ENCODE measurements at places on chromosomes 1 and 21.

DNA sequence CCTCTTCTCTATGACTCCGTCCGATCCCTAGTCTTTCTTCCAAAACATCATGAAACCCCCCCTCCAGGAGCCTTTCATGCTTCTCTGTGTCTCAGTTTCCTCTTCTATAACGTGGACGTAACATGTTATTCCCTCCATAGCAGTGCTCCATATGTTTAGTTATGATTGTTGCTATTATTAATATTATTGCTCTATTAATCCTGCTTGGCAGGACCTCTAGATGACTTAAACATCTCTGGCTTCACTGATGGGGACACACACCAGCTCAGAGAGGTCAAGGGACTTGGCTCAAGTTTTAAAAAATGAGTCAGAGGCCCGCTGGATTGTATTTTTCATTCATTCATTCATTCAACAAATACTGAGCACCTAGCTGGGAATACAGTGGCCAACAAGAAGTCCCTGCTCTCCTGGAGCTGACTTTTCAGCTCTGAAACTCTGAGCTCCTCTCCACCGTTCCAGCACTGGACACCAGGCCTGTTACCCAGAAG is 404 bp upstream of the CPLANE2 start:
- peak overlapping the region; percentile 78 for H3K4me3 ChIP-seq
- peaks cover 13% of the 10 kb centered on the region for H3K4me1 ChIP-seq
- no peaks in the 10 kb centered on the region for H3K36me3 ChIP-seq
- DNase-seq, result no peak

GRCh38 chr1:3787349-3787715 is 9.0 kb downstream of the LRRC47 start:
- H3K36me3 ChIP-seq, result peaks cover 51% of the 10 kb centered on the region
- H3K27me3 ChIP-seq, result no peaks in the 10 kb centered on the region
- DNase-seq, result no peak
- H3K4me1 ChIP-seq, result no peaks in the 10 kb centered on the region

GRCh38 chr1:17108360-17108759 is 10.9 kb downstream of the PADI2 start:
- H3K36me3 ChIP-seq, result no peaks in the 10 kb centered on the region
- H3K4me3 ChIP-seq, result no peak overlapping the region
- no peak overlapping the region for H3K27ac ChIP-seq
- DNase-seq, result no peak

- no peaks in the 10 kb centered on the region for H3K36me3 ChIP-seq
- H3K27ac ChIP-seq, result no peak overlapping the region
- H3K4me1 ChIP-seq, result no peaks in the 10 kb centered on the region
- no peak for DNase-seq
Measured at GRCh38 chr1:241423541-241424479, 66.8 kb upstream of the RGS7 start.

DNA sequence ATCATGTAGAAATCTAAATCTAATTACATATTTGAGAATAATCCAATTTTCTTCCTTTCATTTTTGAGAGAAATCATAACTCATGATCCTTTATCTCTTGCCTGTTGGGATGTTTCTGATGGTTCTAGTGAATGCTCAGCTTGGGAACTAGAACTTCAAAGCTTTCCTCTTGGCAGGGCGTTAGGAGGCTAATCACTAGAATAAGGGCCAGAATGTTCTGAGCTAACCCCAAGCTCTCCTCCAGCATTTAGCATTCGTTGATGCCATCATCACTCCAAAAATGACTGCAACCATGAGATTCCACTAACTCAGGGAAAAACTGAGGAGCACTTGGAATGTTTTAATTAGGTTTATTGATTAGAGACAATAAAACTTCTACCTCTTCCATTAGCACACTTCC is 93.9 kb upstream of the DPT start:
- H3K4me3 ChIP-seq, result no peak overlapping the region
- H3K27me3 ChIP-seq, result no peaks in the 10 kb centered on the region
- H3K27ac ChIP-seq, result no peak overlapping the region
- H3K4me1 ChIP-seq, result no peaks in the 10 kb centered on the region
- DNase-seq, result no peak

- H3K27ac ChIP-seq, result no peak overlapping the region
- no peak overlapping the region for H3K4me3 ChIP-seq
- DNase-seq, result no peak
- H3K4me1 ChIP-seq, result no peaks in the 10 kb centered on the region
- no peaks in the 10 kb centered on the region for H3K36me3 ChIP-seq
- no peaks in the 10 kb centered on the region for H3K27me3 ChIP-seq
Measured at GRCh38 chr1:154520333-154520732, 18.1 kb upstream of the SHE start.

GRCh38 chr1:219325368-219325742 is 151.7 kb downstream of the LYPLAL1 start:
- no peaks in the 10 kb centered on the region for H3K36me3 ChIP-seq
- H3K27me3 ChIP-seq, result no peaks in the 10 kb centered on the region
- DNase-seq, result no peak
- H3K4me1 ChIP-seq, result no peaks in the 10 kb centered on the region

DNA sequence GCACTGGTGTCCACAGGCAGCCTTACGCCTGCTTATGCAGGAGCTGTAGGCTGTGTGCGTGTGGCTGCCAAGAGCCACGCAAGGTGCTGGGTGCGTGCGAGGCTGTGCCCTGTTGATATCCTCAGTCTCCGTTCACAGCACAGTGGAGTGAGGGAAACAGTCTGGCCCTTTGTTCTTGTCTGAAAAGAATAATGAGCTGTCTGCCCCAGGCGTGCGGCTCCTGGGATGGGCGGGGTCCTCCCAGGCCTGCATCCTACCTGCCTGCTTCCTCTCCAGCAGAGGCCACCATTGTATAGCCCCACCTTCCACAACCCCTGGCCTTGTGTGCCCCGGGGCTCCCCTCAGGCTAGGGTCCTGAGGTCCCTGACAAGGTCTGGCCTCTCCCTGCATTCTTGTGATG is 47.0 kb upstream of the KDM4A start:
- H3K4me1 ChIP-seq, result peaks cover 3% of the 10 kb centered on the region
- no peak overlapping the region for H3K4me3 ChIP-seq
- H3K36me3 ChIP-seq, result peaks cover 24% of the 10 kb centered on the region
- H3K27ac ChIP-seq, result no peak overlapping the region
- DNase-seq, result no peak
- H3K27me3 ChIP-seq, result no peaks in the 10 kb centered on the region

- no peaks in the 10 kb centered on the region for H3K4me1 ChIP-seq
- H3K4me3 ChIP-seq, result no peak overlapping the region
- no peaks in the 10 kb centered on the region for H3K27me3 ChIP-seq
- no peaks in the 10 kb centered on the region for H3K36me3 ChIP-seq
- DNase-seq, result no peak
Measured at GRCh38 chr21:17853393-17854275, 34.5 kb upstream of the C21orf91 start.

GRCh38 chr1:94648225-94649007 is 106.9 kb upstream of the F3 start:
- peak overlapping the region; percentile 35 for H3K4me3 ChIP-seq
- no peaks in the 10 kb centered on the region for H3K4me1 ChIP-seq
- peak; percentile 25 for DNase-seq
- no peaks in the 10 kb centered on the region for H3K27me3 ChIP-seq
- no peaks in the 10 kb centered on the region for H3K36me3 ChIP-seq
- peak overlapping the region; percentile 10 for H3K27ac ChIP-seq

- H3K27me3 ChIP-seq, result no peaks in the 10 kb centered on the region
- H3K4me1 ChIP-seq, result peaks cover 18% of the 10 kb centered on the region
- H3K36me3 ChIP-seq, result no peaks in the 10 kb centered on the region
- no peak overlapping the region for H3K27ac ChIP-seq
- no peak overlapping the region for H3K4me3 ChIP-seq
Measured at GRCh38 chr1:2871246-2871815, 69.8 kb upstream of the TTC34 start.

DNA sequence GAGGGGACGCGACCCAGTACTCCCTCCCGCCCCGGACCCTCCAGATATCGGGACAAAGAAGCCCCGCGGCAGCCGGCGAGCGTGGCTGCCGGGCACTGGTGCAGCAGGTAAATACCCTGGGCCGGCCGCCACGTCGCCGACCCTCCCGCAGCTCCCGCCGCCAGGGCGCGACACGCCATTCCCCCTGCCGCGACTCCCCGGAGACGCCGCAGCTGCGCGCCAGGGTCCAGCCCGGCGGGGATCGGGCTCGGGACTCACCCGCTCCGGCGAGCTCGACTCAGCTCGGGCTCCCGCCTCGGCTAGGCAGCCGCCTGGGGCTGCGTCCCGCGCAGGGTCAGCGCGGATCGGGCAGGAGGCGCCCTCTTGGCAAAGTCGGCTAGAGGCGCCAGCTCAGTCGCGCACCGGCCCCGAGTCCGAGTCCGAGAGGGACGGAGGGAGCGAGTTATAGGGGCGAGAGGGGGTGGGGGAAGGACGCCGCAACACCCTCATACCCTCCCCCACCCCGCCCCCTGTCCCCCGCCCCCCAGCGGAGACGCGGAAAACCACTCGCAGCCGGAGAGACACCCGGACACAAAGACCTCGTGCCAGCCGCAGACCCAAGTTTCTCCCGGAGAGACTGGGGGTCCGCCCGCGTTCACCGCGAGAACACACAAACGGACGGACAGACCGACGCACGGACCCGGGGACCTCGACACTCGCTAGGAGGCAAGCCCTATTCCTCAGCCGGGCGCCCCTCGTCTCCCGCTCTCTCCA is 985 bp downstream of the SYT6 start:
- H3K27me3 ChIP-seq, result no peaks in the 10 kb centered on the region
- peaks cover 33% of the 10 kb centered on the region for H3K4me1 ChIP-seq
- H3K4me3 ChIP-seq, result peak overlapping the region; percentile 72
- no peak overlapping the region for H3K27ac ChIP-seq

- no peaks in the 10 kb centered on the region for H3K36me3 ChIP-seq
- no peak overlapping the region for H3K27ac ChIP-seq
- no peak overlapping the region for H3K4me3 ChIP-seq
Measured at GRCh38 chr1:200369131-200369530, 40.7 kb downstream of the ZNF281 start.

DNA sequence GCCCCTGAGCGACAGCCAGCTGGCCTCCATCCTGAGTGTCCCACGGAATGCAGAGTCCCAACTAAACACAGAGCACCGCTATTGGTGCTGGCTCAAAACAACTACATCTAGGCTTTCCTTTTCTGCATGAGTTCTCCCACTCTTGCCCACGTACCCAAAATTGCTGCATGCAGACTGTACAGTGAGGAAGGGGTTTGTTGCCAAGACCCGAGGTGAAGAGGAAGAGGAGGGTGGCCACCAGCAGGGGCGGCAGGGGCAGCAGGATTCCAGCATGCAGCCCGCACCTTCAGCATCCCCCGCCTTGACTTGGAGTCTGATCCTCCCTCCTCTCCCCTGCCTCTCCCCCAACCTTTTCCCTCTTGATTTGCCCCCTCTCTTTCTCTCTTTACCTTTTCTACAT is 8.0 kb downstream of the S100A9 start:
- H3K4me1 ChIP-seq, result no peaks in the 10 kb centered on the region
- no peaks in the 10 kb centered on the region for H3K27me3 ChIP-seq
- no peaks in the 10 kb centered on the region for H3K36me3 ChIP-seq
- no peak for DNase-seq
- no peak overlapping the region for H3K27ac ChIP-seq

GRCh38 chr1:187516874-187517273 is 688.1 kb downstream of the PLA2G4A start:
- no peak overlapping the region for H3K4me3 ChIP-seq
- no peaks in the 10 kb centered on the region for H3K4me1 ChIP-seq
- no peaks in the 10 kb centered on the region for H3K27me3 ChIP-seq
- no peak for DNase-seq
- H3K36me3 ChIP-seq, result no peaks in the 10 kb centered on the region
- no peak overlapping the region for H3K27ac ChIP-seq

- no peak overlapping the region for H3K27ac ChIP-seq
- no peaks in the 10 kb centered on the region for H3K27me3 ChIP-seq
- no peak for DNase-seq
- no peaks in the 10 kb centered on the region for H3K4me1 ChIP-seq
- H3K36me3 ChIP-seq, result no peaks in the 10 kb centered on the region
Measured at GRCh38 chr21:45234127-45234526, 53.6 kb downstream of the POFUT2 start.

GRCh38 chr1:89347296-89347695 is 16.6 kb upstream of the GBP6 start:
- no peaks in the 10 kb centered on the region for H3K36me3 ChIP-seq
- no peaks in the 10 kb centered on the region for H3K27me3 ChIP-seq
- H3K4me1 ChIP-seq, result no peaks in the 10 kb centered on the region
- no peak for DNase-seq

DNA sequence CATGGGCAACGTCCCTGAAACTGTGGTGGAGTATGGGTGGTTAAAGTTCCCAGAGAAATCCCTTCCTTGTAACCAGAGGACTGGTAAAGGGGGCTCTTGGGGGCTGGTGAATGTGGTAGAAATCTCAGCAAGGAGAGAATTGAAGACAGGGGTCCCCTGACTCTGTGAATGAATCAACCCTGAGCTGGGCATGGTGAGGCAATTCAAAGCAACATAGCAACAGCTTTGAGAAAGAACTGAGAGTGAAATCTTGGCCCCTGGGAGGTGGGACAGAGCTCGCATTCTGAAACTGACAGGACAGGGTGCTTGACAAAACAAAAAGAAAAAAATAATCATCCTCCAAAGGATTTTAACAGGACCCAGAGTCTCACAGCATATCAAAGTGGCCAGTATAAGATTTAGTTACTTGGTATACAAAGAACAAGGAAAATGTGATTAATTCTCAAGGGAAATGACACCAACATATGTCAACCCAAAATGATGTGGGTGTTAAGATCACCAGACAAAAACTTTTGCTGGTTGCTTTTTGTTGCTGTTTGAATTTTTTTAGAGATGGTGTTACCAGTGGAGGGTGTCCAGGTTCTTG is 11.7 kb upstream of the SUMO3 start:
- no peak overlapping the region for H3K4me3 ChIP-seq
- H3K36me3 ChIP-seq, result no peaks in the 10 kb centered on the region
- no peaks in the 10 kb centered on the region for H3K27me3 ChIP-seq
- DNase-seq, result no peak

GRCh38 chr1:150979092-150980056 is 2.7 kb upstream of the ANXA9 start:
- peak overlapping the region; percentile 58 for H3K4me3 ChIP-seq
- H3K27me3 ChIP-seq, result no peaks in the 10 kb centered on the region
- H3K4me1 ChIP-seq, result peaks cover 16% of the 10 kb centered on the region

DNA sequence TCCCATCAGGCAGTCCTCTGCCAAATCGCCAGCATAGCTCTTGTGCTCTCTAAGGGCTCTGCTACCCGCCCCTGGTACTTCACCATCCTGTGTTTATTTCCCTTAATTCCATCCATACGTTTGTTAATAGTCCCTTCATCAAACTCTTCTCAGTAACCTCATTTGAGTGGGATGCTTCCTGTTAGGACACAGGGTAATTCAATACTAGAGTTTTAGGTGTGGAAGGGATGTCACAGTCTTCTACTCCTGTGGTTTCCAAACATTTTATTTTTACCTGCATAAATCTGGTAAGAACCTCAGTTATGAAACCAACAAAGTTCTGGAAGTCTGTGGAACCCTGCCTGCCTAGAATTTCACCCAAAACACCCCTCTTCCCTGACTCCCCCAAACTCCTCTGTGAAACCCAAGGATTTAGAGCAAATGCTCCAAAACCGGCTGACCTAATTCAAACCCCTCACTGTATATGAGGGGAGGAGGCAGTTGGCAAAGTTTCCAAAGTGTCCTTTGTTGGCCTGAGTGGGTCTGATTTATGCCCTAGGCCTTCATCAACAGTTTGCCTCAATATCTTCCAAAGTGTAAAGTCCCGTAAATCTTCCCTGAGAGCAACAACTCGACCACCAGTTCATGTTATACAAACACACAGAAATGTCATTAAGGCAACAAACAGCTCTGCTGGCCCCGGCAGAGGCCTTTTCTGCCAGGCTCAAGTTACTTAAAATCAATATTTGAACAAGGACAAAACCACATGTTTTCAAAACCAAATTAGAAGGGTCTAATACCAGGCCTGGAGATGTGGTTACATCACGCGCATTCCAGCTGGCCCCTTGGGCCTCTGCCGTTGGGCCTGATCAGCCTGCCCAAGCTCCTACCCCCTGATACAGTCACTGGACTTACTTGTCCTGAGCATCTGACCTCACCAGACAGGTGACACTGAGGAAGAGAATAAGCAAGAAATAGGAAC is 82.4 kb upstream of the FGGY start:
- no peaks in the 10 kb centered on the region for H3K27me3 ChIP-seq
- no peak for DNase-seq
- peaks cover 47% of the 10 kb centered on the region for H3K4me1 ChIP-seq
- H3K4me3 ChIP-seq, result no peak overlapping the region
- peak overlapping the region; percentile 44 for H3K27ac ChIP-seq
